ENCODE measurements at places on chromosomes 2 and 18.

DNA sequence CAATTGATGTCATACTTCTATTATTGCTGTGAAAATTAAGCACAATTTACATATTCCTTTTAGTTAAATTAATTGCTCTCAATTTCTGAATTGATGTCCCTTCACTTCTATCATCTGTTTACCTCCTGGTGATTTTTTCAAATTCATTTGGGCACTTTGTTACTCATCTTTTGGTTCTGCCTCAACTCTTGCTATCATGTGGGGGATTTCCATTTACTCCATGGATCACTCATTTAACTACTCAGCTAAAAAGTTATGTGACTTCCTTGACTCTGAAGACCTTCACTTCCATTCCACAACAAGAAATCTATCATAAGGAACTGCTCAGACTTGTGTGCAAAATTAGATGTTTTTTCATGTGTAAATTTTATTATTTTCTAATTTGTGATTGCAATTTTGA lies 126.2 kb downstream of the EHBP1 start:
- no peak for DNase-seq

DNA sequence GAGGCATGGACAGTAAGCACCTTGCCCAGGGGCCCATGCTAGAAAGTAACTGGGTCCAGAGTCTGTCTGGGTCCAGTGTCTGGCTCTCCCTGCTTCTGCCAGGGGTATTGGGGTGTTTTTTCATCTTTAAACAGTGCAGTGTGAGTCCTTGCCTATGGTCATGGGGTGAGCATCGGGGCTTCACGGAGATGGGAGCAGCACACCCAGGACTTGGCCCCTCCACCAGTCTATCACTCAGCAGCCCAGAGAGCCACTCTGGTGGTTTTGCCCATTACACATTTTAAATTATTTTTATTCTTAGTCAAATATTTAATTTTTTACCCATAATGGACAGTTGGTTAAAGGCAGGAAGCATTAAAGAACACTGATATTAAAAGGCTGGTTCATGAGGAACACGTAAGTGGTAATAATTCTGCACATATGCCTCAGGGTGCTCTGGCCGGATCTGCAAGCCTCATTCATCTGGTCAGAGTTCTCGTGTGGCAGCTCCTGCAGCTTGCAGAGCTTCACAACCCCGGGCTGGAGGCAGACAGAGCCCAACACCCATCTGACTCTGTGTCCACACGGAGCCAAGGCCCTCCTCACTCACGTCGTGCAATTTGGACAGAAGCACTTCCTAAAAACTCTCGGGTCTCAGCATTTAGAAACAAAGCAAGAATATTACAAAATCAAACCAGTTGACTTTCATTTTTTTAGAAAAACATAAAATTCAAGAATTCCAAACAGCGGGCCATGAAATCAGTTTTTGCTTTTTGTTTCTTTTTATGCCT lies 204.1 kb downstream of the CTIF start:
- DNase-seq = no peak

- DNase-seq = no peak
Observed at GRCh38 chr2:21092308-21092869, 31.4 kb upstream of the TDRD15 start.

- DNase-seq = no peak
Observed at GRCh38 chr2:42390401-42390969, 29.5 kb upstream of the COX7A2L start.

DNA sequence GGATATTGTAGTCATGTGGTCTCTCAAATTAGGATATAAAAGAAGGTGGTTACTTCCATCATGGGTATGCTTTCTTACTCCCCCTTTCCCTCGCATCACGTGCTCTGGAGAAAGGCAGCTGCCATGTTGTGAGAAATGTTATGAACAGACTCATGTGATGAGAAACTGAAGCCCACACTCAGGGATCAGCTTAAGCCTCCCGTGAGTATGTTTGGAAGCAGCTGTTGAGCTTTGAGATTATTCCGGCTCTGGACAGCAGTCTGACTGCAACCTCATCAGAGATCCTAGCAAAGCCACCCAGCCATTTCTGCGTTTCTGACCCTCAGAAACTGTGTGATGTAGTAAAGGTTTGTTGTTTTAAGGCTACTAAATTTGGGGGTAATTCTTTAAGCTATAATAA lies 700.1 kb downstream of the ADCYAP1 start:
- no peak for DNase-seq

GRCh38 chr2:235560345-235560744 lies 66.5 kb downstream of the AGAP1 start:
- no peak for DNase-seq

- no peak for DNase-seq
Observed at GRCh38 chr2:231803501-231804138, 17.4 kb downstream of the COPS7B start.

- no peak for DNase-seq
Observed at GRCh38 chr2:38237311-38237710, 139.8 kb downstream of the ATL2 start.

- peak; percentile 62 for DNase-seq
Observed at GRCh38 chr2:26764078-26764887, at the start of gene SLC35F6. Gene SLC35F6 (plus strand): TSS chr2:26764284. CDS start chr2:26764350, 66 bp downstream.

- DNase-seq = no peak
Observed at GRCh38 chr2:2849464-2850217, 518.6 kb upstream of the MYT1L start.

DNA sequence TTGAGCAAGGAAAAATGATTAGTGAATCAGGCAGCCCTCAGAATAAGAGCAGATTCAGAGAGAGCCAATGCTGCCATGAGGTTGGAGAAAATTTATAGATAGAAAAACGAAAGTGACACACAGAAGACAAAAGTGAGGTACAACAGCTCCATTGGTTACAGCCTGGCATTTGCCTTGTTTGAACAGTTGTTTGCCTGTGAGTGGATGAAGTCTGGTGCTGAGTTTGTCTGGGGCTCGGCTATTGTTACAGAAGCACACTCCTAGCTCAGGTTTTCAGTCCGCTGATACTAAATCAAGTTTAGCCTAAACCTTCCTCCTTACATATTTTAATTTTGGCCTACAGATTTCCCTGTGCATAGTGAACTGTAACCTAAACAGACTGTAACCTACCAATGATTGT lies 387.8 kb upstream of the RAB12 start:
- no peak for DNase-seq

- DNase-seq = no peak
Observed at GRCh38 chr18:48817021-48817461, 133.7 kb downstream of the SMAD7 start.

Measured in activated T-helper 1 cell treated with anti-CD3 and anti-CD28 coated beads, Interleukin-2, amount 50 U/mL, for 16 hours (primary cell).